ENCODE measurements at places on chromosomes 2 and 18.

DNA sequence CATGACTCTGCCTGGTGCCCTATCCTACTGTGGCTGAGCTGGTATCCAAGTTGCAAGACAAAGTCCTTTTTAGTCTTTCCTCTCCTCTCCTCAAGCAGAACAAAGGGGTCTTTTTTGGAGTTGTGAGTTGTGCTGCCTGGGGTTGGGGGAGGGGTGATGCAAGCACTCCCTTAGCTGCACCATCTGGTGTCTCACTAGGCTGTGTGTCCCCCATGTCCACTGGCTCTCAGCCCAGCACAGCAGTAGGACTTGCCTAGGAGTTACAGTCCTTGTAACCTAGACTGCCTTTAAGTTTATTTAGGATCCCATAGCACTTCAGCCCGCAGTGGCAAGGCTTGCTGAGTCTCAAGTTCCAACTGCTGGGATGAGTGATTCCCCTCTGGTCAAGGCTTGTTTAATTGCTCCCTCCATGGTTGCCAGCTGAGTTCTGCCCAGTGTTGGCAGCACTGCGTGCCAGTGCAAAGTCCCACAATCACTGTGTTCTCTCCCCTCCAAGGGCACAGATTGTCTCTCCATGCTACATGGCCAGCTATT, 13.2 kb upstream of the ILKAP start:
- DNase-seq: no peak

- no peak for DNase-seq
Observed at GRCh38 chr2:152028182-152028862, 70.5 kb downstream of the CACNB4 start.

DNA sequence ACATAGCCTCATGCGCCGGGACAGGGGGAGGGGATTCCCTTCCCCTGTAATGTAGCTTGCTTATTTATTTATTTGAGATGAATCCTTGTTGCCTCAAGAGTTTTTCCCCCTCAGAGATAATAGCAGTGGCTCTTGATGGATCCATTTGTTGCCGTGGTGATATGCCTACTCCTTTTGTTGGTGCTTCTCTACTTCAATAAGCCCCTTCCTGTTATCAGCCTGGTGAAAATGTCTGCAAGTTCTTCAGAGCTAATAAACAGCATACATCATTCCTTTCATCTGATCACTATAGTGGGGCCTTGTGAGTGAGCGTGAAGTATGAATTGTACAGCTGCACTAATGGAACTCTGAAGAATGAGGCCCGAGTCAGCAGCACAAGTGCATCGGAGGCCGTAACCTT, 19.4 kb downstream of the FZD5 start:
- DNase-seq: no peak

DNA sequence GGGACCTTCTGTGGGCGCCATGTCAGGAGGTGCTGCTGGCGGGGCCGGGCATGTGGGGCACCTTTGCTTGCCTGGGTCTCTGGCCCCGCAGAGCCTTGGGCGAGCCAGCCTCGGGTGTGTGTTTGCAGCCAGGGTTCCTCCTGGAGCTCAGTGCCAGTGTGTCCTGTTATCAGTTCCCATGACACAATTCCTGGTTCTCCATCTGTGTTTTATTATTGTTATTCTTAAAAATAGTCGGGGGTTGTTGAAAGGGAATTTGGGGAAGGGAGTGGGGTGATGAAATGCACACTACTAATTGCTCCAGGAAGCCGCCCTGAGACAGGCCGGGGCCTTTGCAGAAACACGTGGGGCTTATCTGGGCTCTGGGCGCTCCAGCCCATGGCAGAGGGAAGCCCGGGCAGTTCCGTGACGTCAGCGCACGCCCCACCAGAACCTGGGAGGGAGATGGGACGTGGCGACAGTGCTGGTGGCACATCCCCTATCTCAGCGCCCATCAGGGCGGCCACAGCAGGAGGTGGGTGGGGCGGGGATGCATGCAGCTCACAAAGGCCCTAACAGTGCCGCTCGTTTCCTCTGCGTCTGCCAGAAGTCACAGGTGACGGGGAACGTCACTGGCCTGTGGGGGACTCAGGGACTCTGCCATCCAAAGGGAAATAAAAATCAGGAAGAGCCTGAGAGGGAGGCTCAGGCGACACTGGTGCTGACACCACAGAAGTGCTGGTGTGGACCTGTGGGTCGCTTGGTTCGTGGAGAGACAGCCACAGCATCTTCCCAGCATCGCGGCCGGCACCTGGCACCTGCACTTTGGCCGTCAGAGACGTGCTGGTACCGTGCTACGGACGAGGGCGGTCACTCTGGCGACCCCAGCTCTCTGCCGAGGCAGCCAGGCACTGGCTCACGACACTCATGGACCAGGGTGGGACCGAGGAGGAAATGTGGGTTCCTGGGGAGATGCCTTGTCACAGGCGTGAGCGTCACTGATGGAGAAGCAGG, 131.0 kb downstream of the NFATC1 start:
- DNase-seq: no peak

- DNase-seq: no peak
Observed at GRCh38 chr2:64492272-64492671, 31.9 kb upstream of the AFTPH start.

GRCh38 chr2:126739141-126739540, 83.2 kb downstream of the GYPC start:
- DNase-seq: no peak

DNA sequence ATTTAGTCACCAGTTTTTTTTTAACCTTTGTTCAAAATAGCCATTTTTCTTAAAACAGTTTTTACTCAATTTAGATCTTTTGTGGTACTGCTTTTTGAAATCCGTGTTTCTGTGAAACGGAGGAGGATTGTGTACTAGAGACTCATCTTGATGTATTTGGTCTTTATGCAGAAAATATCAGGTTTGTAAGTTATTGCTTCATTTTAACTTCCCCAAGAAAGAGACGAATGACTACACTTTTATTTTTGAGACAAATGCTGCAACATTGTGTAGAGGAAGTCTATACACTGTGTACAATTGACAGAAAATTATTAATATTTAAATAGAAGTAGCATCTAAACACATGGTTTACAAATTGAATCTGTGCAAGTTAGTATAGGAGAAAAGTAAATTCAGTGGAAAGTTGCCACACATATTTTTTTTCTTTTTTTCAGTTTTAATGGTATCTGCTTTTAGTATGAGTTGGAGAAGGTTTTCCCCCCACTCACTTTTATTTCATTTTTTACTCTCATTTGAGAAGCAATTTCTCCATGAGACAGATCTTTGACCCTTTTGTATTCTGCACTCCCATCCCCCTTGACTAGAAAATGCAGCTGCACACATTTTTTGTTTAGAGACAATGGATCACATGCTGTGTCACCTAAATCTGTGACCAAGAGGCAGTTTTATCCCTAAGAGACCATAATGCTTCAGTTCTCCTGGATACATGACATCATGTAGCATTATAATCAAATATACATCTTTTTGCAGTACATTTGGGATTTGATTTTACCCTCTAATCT, 200.8 kb upstream of the STON1 start:
- DNase-seq: no peak

GRCh38 chr18:53458944-53459580, 765.4 kb downstream of the MBD2 start:
- DNase-seq: peak; percentile 55

GRCh38 chr2:45253151-45253550, 243.9 kb upstream of the SIX2 start:
- no peak for DNase-seq

- no peak for DNase-seq
Observed at GRCh38 chr2:186503827-186504606, 18.0 kb downstream of the ZC3H15 start.

GRCh38 chr18:30709595-30709994, 332.9 kb downstream of the DSC3 start:
- DNase-seq: peak; percentile 35

DNA sequence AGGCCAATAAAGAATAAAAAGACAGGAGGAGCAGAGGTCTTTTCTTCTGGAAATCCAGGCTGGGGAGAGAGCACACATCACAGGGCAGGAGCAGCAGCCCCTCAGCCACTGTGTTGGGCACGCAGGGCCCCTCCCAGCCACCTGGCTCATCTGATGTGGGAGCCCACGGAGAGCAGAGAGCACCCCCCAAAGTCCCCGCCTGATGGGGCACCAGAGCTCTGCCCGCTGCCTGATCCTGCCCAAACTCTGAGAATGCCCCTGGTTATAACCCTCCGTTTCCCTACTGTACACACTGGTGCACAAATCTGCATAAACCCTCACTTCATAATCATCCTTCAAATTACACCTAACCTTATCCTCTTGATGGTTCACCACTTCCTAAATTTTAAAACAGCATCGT, 111.3 kb downstream of the HDAC4 start:
- no peak for DNase-seq

DNA sequence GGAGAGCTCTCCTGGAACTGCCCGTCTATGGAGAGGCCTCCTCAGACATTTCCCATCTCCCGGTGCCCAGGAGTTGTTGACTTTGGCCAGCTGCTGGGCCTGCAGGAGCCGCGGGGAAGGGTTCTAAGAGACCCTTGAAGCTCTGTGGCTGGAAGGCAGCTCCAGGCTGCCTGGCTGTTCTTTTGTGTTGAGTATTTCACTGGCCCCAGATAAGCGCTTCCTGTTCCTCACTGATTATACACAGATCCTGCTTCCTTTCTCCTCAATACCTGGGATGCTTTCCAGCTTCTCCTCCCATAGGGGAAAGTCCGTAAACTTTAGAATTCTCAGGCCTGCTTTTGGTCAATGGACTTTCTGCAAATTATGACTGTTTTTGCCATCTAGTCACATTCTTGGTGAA, 57.8 kb downstream of the TGOLN2 start:
- peak; percentile 56 for DNase-seq

DNA sequence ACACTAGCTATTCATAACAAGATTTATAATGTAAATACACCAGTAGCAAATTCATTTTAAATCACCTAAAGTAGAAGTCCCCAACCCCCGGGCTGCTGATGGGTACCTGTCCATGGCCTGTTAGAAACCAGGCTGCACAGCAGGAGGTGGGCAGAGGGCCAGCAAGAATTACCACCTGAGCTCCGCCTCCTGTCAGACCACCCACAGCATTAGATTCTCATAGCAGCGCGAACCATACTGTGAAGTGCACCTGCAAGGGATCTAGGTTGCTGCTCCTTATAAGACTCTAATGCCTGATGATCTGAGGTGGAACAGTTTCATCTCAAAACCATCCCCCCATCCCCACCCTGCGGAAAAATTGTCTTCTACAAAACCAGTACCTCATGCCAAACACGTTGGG, 71.3 kb downstream of the KANSL1L start:
- no peak for DNase-seq

GRCh38 chr2:126657148-126657635, 1.2 kb downstream of the GYPC start:
- peak; percentile 71 for DNase-seq

All from lung (tissue), 17 donors.